MM.1S (cell line): ENCODE measurements at places on chromosomes 3 and 15.
A peak's percentile ranks its signal among the peaks of the same experiment; 100 is the strongest.

DNA sequence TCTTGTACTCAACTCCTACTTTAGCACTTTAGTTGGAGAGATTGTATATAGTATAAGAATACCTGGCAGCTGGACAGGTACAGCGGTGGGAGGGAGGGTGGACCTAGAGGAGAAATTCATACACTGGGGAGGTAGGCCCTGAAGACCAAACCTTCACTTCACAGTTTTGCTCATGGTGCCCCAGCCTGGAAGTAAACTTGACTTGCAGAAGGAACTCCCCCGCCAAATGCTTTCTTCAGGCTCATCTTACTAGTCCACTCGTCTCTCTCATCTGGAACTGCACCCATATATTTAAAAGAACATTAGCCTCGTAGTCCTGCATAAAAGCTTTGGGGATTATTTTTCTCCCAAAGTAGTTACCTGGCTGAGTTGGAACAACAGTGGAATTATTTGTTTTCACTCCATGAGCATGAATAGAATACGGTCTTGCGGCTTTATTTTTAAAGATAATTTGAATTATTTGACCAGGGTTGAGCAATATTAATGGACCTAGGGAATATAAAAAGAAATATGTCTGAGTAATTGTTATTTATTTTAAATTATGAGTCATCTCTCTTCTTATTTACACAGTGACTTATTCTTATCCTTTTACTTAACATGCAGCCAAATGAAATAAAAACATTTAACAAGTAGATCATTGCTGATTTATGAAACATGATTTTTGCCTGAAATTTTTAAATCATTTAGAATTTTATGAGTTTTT is 25.5 kb upstream of the CP start:
- DNase-seq, result no peak

- DNase-seq, result no peak
Measured at GRCh38 chr15:99564221-99565048, 1.3 kb upstream of the MEF2A start.

DNA sequence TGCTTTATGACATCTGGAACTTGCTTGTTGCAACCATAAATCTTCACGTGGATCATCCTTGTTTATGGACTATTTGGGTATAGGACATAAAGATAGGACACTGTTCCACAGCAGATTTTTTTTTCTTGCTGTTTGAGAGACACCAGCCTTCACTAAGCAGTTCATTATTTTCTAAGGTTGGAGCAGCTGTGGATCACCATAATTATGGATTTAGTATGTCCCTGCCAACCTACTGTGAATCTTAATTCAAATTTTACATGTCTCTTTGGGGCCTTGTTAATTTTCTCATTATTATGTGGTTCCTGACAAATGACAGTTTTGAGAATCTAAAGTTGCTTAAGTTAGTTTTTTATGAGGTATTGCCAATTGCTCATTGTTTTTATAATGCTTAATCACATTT is 161.2 kb downstream of the B3GALNT1 start:
- DNase-seq, result no peak

GRCh38 chr3:70990723-70991122 is 592.8 kb downstream of the FOXP1 start:
- DNase-seq, result no peak

DNA sequence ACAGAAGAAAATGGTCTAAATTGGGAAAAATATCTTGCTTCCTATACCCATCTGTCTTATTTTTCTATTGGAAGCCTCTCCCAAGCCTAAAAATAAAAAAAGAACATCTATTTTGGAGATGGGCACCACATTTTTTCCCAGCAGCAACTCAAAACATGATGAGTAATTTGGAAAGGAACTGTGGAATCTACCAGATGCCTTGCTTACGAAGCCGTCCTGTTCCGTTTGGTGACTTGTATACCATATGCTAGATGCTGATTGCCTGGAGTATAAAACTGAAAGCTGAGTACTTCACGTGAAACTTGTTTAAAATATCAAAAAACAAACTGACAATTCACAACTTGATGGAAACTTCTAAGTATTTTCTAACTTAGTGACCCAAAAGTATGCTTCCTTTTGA is 491.0 kb downstream of the ROBO2 start:
- DNase-seq, result no peak

DNA sequence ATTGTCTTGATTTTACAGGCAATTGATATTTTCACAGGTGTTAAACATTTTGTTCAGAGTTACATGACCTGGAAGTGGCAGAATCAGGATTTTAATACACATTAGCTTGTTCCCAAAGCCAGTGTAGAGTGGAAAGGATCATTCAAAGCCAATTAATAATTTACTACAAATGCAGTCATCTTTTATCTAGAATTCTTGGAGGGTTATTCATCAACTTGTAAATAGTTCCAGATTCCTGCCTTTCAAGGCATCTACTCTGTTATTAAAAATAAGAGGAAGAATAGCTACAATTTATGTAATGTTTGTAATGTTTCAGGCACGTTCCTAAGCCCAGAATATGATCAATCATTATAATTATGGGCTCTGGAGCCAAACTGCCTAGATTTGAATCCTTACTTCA is 358.5 kb downstream of the ZNF385D start:
- DNase-seq, result no peak

DNA sequence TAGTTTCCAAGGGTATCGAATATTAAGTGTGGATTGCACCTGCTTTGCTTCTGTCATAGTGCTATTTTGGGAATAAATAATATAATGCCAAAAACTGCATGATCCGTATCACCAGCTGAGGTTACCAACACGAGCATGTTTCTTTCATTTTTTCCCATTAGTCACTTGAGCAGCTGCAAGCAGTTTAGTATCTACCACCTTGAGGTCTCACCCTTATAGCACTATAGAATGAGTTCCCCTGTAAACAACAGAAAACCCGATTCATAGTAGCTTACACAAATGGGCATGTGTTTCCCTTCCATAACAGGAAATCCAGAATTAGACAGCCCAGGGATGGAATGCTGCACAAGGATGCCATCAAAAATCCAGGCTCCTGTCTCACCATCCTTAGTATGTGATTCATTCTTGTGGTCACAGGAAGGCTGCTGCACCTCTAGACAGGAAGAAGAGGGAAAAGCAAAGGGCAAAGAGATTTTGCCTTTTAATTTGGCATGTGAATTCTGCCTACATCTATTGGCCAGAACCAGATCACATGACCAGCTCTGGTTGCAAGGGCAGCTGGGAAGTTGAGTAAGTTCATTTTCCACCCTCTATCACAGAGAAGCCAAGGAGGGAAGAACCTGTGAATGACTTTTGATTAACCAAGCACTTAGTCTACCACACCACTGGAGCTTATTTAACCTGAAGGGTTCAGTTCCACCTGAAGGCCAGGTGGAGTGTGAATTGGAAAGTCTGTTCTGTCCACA is 91.3 kb upstream of the SLC25A36 start:
- no peak for DNase-seq

DNA sequence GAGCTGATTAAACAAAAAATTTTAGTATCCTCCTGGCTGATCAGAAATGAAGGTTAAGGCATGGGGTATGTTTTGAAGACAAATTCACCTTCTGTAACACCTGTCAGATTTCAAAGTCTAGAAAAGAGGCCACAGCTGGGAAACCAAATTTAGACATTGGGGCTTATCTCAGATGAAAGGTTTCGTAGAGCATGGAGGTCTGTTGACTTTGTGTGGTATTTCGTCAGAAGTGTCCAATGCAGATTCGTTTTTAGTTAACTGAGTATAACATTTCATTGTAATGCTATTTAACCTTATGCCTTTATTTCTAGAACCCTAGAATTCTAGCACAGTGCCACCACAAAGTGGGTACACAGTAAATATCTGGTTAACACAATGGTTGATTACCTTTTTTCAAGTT is 61.7 kb downstream of the FNDC3B start:
- peak; percentile 97 for DNase-seq

DNA sequence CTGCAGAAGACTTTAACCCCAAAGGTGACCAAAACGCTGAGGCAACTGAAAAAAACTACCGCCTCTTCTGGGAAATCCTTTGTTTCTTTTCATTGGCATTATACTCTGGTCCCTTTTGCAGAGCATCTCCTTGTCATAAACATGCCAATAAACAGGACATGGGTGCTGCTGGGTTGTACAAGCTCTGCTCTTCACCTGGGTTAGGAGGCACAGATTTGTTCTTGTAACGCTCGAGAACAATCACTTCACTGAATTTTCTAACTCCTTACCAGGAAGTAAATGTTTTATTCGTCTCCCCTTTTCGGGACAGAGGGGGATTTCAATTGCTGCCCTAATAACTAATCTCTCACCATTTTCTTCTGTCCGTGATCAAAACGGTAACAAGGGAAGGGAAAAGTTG is 1.3 kb downstream of the PLCH1 start:
- DNase-seq, result no peak

DNA sequence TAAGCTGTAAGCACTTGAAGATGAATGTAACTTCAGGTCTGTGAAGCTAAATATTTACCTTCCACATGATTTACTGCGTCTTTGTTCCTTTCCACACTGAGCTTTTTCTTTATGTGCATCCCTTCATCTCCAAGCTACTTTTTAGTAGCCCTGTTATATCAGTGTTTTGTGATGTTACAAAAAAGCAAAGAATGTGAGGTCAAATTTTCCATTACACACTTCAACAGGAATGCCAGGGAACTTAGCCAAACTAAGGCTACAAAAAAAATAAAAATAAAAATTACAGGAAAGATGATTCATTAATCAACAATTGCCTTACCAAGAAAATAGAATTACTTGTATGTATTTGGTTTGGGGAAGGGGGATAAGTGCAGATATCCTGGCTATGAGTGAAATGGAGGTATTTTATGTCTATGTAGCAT is 73.0 kb downstream of the FILIP1L start:
- DNase-seq, result no peak

GRCh38 chr15:32701863-32702262 is 15.9 kb upstream of the GREM1 start:
- DNase-seq, result no peak

DNA sequence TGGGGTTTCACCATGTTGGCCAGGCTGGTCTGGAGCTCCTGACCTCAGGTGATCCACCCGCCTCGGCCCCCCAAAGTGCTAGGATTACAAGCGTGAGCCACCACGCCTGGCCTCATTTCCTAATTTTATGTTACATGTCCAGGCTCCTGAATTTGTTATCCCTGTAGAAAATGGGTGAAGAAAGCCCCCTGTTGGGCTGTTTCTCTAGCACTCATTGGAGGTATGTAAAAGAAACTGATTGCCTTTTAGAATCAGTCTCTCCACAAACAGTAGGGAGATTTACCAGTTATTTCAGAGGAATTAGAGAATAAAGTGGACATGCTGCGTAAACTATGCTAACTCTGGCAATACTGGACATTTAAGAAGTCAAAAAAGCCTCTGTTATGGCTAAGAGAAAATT is 364.1 kb upstream of the TBL1XR1 start:
- DNase-seq, result no peak

DNA sequence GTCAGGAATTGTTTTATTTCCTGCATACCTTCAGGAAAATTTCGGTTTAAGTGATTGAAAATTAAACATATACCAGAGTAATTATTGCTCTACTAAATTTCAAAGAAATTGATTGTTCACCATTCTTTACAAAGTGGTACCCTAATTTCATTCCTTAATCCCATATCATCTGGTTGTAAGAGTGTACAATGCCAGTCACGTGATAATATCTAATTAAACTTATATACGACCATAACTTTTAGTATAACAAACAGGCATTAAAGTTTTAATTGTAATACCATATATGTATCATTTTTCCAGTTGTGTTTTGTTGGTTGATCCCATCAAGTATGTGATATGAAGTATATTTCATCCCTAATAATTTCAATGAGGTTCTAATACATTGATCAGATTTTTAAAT is 74.8 kb upstream of the PLSCR5 start:
- no peak for DNase-seq
